Osteocyte (in vitro differentiated cells): ENCODE measurements at places on chromosomes 6 and 20.

DNA sequence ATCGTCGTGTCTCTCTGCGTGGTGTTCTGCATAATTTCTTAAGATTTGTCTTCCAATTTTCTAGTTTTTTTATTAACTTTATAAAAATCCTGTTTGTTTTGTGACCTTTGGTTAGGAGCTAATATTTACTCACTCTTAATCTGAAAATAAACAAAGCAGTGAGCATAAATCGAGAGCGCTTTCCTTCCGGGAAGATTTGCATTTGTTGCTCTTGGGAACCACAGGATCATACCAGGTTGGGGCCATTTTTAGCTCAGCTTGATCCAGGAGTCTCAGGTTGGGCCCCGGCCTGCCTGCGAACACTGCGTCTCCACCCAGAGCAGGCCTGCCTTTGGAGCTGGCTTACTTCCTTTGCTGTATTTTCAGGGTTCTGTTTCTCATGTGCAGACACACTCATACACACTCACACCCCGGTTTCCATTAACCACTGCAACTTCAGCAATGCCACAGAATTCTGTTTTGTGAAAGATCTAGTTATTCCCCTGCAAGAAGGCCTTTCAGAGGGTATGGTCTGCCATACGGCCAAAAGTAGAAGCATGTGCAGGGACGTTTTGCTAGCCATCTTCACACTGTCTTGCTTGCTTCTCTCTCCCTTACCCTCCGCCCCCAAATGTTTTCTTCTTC lies 17.3 kb downstream of the BPHL start:
- peaks cover 42% of the 10 kb centered on the region for H3K36me3 ChIP-seq
- DNase-seq, result no peak
- peaks cover 14% of the 10 kb centered on the region for H3K4me1 ChIP-seq
- no peak overlapping the region for H3K4me3 ChIP-seq
- no peak overlapping the region for H3K27ac ChIP-seq
- no peaks in the 10 kb centered on the region for H3K27me3 ChIP-seq

GRCh38 chr20:21167261-21167660 lies 41.4 kb downstream of the KIZ start:
- H3K27ac ChIP-seq, result no peak overlapping the region
- H3K4me1 ChIP-seq, result no peaks in the 10 kb centered on the region
- no peaks in the 10 kb centered on the region for H3K27me3 ChIP-seq
- no peak for DNase-seq

DNA sequence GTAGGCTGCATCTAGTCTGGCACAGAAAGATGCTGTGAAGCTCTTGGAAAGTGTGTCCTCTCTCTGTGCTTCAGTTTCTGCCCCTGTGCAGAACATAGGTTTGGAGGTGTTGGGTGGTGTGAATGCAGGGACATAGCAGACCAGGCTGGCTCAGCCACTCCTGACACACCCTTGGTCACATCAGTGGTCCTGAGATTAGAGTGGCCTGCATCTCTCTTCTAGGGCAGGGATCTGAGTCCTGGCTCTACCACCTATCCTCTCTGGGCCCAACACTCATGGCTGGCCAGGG lies 10.1 kb upstream of the TLDC2 start:
- no peak for DNase-seq
- no peaks in the 10 kb centered on the region for H3K27me3 ChIP-seq
- H3K4me1 ChIP-seq, result peaks cover 19% of the 10 kb centered on the region
- no peak overlapping the region for H3K27ac ChIP-seq
- no peaks in the 10 kb centered on the region for H3K36me3 ChIP-seq

DNA sequence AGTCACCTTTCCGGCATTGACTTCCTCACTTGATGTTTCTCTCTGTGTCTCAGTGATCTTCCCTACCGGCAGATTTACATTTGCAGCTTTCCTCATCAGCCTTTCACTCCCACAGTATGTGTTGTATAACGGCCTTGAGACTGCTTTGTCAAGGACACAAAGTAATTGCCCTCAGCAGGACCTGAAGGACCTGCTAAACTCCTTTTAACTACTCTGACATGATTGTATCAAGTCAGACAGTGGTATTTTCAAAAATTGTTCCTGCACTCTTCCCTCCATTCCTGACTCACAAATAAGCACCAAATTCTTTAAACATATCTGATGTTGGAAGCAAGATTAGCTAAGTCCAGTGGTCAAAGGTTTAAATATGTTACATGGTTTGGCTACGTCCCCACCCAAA lies 62.4 kb downstream of the PDE10A start:
- H3K4me3 ChIP-seq, result no peak overlapping the region
- no peak overlapping the region for H3K27ac ChIP-seq
- H3K36me3 ChIP-seq, result no peaks in the 10 kb centered on the region

DNA sequence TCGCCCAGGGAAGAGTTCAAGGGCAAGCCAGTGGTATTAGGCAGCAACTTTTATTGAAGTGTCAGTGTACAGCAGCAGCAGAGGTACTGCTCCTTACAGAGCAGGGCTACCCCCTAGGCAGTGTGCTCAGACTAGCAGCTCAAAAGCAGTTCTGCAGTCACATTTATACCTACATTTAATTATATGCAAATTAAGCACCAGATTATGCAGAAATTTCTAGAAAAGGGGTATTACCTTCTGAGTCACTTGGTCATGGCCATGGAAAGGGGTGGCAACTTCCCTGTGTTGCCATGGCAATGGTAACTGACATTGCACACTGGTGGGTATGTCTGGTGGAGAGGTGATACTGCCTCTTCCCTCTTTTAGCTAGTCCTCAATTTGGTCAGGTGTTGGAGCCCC lies 2.1 kb upstream of the ZKSCAN4 start:
- peaks cover 3% of the 10 kb centered on the region for H3K27me3 ChIP-seq
- peaks cover 21% of the 10 kb centered on the region for H3K4me1 ChIP-seq
- DNase-seq, result no peak
- H3K36me3 ChIP-seq, result peaks cover 2% of the 10 kb centered on the region
- H3K27ac ChIP-seq, result no peak overlapping the region
